ENCODE measurements at places on chromosomes 2 and 18. TPM values are rescaled to one million over a fixed set of nuclear protein-coding genes. Genes with fewer than 3 reads are reported as not detected.

DNA sequence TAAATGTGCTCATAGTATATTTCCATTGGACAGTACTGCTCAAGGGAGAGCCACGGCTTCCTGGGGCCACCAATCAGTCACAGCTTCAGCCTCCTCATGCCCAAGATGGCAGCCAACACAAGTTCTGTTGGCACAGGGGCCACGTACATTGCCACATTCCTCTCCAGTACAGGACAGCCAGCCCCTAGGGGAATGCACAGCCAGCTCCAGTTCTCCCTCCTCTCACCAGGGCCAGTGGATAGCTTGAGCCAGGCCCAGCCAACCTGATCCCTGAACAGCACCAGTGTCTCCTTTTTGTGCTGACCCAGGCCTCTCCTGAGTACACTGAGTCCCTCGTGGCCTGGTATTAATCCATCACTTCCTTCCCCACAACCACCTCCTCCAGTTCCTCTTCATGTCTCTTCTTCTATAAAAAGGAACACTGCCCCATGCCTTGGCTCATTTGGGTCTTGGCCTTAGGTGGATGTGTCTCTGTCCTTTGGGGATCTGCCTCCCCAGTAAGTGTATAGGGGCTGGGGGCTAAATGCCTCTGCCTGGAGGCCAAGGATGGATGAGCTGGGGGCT, 168.7 kb downstream of the TNS1 start:
- ATAC-seq, result no peak

DNA sequence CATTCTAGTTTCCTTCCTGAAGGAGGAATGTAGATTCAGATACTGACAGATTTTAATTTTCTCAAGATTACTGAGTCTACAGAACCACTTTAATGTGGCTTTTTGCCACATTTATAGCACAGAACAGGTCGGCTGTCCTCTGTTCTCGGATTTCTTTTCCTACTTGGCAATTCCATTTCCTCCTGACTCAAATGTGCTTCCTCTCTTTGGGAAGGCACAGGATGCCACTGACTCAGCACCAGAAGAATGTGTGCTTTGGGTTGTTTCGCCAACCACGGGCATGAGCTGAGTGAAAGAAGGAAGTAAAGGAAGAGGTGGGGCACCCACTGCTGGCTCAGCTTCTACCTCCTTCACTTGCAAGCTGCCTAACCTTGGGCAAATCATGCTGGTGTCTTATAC, 970.6 kb upstream of the ACVR2A start:
- ATAC-seq, result no peak

- ATAC-seq, result no peak
Observed at GRCh38 chr2:107020392-107020791, 134.4 kb upstream of the ST6GAL2 start.

GRCh38 chr18:75211953-75212750, 1.6 kb downstream of the TSHZ1 start:
- ATAC-seq, result no peak

DNA sequence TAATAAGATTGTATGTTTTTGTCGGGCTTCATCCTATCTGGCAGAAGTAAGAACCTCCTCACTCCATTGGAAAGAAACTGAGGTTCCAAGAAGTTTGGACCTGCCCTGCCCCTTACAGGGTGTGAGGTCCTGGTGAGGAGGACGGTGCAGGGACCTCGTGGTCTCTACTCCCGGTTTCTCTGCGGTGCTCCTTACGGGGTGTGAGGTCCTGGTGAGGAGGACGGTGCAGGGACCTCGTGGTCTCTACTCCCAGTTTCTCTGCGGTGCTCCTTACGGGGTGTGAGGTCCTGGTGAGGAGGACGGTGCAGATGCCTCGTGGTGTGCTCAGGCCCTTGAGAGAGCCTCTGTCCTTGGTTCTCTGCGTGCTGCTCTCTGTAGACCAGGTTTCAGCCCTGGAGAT, 5.2 kb downstream of the CTDP1 start:
- peak; percentile 4 for ATAC-seq

The LGALSL gene
- 17.8 TPM for total RNA-seq

DNA sequence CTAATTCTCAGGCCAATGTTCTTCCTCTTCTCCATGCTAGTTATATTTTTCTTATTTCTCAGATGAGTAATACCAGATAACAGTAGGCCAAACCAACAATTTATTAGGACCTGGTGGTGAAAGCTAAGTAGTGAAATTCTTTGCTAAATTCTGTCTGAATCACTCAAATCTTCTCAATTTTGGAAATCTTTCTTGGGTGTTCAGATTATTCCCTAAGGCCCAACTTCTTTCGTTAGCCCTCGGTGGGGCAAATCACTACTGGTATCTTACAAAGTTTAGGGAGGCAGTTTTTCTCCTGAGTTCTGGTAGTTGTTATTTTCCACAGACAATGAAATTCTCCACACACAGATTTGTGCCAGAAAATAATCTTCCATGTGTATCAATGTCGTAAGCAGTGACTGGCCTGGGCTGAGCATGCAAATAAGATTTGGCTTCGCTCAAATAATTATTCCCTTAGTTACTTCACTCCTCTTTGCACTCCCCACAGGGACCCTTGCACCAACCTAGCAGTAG, 443.5 kb upstream of the SLC14A2 start:
- ATAC-seq, result no peak

DNA sequence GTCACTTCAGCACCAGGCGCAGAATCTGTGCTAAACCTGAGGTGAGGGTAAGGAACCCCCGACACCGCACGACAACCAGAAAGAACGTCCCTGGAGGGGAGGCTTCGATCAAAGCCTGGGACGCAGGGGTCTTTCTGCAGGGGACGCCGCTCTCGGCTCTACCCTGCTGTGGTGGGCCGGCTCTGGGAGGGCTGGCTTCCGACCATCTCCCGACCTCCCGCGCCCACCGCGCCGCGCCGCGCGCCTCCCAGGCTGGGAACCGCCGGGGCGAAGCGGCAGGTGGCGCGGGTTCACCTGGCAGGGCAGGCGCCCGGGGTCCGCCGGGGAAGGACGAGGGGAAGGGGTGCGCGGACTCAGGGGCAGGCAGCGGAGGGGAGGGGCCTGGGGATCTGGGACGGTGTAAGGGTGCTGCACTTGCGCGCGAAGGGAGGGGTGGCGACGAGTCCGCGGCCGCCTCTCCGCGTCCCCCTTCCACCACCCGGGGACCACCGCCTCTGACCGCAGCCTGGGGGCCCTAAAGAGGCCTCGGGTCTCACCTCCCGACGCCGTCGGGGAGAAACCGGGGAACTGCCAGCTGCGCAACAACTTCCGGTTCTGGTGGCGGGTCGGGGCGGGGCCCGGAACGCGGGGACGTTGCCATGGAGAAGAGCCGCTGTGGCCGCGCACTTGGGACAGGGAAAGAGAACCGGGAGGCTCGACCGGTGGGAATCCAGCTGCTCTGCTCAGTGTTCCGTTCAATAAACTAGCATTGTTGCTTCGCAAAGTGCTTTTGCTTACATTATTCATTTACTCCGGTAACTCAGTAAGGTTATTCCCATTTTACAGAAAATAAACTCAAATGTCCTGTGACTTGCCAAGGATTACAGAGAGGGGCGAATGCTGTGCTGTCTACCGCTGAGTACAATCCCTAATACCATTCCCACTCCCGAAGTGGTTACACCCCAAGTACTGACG, at the start of gene ZNF396:
Gene ZNF396, minus strand, starts transcription at position 596 of the 954 bp plus-strand sequence. CDS start 3,045 bp downstream, outside the sequence.
- ATAC-seq, result peak; percentile 90

The RAB27B gene
- total RNA-seq, result 8.5 TPM

DNA sequence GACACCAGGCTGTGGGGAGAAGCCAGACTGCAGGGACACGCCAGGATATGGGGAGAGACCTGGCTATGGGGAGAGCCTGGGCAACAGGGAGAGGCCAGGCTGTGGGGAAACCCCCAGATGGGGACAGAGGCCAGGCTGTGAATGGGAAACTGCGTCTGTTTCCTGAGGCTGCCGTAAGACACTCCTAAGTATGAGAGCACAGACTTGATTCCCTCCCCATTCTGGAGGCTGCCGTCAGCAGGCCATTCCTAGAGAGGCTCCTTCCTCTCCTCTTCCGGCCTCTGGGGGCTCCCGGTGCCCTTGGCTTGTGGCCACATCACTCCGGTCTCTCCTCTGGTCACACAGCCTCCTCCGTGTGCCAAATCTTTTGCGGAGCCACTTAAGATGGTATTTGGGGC, 32.3 kb downstream of the ADI1 start:
- ATAC-seq, result no peak

- no peak for ATAC-seq
Observed at GRCh38 chr18:58522132-58522531, 106.8 kb downstream of the ALPK2 start.

The ANKRD36 gene
- total RNA-seq, result 76.8 TPM

GRCh38 chr2:218026676-218027425, 24.1 kb upstream of the TNS1 start:
- no peak for ATAC-seq

GRCh38 chr18:25365242-25365641, 13.3 kb upstream of the ZNF521 start:
- ATAC-seq, result no peak

GRCh38 chr2:62627667-62628066, 77.8 kb upstream of the EHBP1 start:
- ATAC-seq, result no peak

DNA sequence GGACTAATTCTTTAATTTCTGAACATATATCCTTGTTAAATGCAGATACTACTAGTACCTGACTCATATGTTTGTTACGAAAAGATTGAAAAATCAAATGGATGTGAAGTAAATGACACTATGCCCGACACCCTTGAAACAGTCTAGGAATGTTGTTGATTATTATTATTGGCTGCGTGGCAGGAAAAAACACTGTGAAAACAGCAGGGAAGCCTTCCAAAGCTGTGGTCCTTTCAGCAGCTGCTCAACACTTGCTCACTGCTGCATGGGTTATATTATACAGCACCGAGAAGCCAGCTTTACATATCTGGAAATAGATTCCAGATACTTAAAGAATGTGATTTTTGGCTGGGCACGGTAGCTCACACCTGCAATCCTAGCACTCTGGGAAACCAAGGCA, 26.5 kb downstream of the CRYGD start:
- no peak for ATAC-seq

- peak; percentile 82 for ATAC-seq
Observed at GRCh38 chr2:161237392-161238264, 70.6 kb upstream of the PSMD14 start.

- ATAC-seq, result no peak
Observed at GRCh38 chr2:112694182-112694581, 26.6 kb upstream of the NT5DC4 start.

GRCh38 chr2:86052265-86052664, 53.4 kb downstream of the POLR1A start:
- ATAC-seq, result no peak

DNA sequence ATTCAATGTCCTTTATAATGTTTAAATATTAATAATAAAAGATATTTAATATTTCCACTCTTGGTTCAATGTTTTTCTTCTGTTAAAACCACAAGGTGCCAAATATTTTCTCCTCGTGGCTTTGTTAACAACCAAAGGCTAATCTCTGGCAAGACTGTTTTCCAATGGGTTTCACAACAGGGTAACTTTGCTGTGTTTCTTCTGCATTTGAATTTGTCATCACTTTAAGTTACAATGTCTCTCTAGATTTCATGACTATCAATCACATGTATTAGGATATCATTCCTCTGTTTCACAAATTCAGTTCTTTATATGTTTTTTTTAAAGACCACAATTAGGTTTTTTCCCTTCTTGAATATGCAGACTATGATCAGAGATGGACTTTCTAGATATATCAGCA, 469.8 kb upstream of the ACVR2A start:
- ATAC-seq, result no peak

- ATAC-seq, result no peak
Observed at GRCh38 chr18:845152-845819, 33.2 kb upstream of the YES1 start.

DNA sequence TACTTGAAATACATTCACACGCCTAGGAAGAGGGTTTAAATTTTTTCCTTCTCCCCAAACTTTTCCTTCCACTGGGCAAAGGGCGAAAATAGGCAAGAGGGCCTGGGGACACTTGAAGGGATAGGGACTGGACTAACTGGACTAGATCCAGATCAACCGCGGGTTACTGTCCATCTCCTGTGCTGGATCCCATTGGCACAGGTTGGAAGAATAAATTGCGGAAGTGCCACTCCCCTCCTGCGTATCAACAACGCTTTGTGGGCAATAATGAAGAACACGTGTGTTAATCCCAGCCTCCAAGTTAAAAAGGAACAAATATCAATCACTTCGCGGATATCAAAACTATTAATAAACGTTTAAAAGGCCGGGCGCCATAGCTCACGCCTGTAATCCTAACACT, 1.7 kb upstream of the FZD5 start:
- no peak for ATAC-seq

DNA sequence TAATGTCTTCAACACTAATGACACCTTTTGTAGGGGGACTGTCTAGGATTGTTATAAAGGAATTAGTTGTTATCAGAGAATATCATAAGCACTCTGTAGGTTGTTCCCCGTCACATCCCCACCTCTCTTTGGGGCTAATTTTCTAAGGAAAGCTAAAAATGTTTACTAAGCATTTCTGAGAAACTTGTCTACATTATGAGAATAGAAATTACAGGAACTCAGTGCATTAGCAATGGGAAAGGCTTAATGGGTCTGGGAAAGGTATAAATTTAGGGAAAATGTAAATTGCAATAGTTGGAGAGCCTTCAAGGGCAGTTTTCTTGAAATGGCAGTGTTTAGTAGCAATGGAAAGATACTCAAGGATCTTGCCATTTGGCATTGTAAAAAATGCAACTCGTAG, 257.2 kb upstream of the NRP2 start:
- ATAC-seq, result no peak

GRCh38 chr2:31049916-31050588, 88.2 kb downstream of the GALNT14 start:
- ATAC-seq, result no peak

DNA sequence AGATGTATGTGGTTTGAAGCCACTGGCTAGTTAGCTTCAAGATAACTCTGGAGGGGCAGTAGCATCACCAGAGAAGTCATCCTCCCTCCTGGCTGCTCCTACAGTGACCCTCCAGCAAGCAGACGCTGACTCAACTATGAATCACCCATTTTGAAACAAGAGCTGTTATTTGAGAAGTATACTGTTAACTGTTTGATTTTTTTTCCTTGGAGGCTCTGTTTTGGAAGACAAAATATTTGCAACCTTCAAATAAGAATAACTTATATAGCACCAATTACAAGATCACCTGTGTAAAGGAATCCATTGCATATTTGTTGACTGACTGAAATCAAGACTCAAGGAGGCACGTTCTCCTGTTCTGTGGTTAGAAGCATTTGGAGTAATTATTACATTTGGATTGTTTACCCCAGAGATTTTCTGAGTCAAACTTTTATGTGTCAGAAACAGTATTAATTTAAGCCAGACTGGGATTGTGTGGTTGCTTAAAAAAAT, 313.8 kb downstream of the MTX2 start:
- ATAC-seq, result peak; percentile 92
